H9 (cell line): ENCODE measurements at places on chromosomes 12 and 14. TPM values are rescaled to one million over a fixed set of nuclear protein-coding genes. Genes with fewer than 3 reads are reported as not detected.
A peak's percentile ranks its signal among the peaks of the same experiment; 100 is the strongest.

- DNase-seq = no peak
These were observed 130.7 kb downstream of the DIO2 start for GRCh38 chr14:80080601-80081000.

- no peak for DNase-seq
These were observed 100.7 kb downstream of the ELK3 start for GRCh38 chr12:96294831-96295230.

GRCh38 chr14:50860478-50861086 lies 11.3 kb upstream of the ABHD12B start:
- peak; percentile 84 for DNase-seq

DNA sequence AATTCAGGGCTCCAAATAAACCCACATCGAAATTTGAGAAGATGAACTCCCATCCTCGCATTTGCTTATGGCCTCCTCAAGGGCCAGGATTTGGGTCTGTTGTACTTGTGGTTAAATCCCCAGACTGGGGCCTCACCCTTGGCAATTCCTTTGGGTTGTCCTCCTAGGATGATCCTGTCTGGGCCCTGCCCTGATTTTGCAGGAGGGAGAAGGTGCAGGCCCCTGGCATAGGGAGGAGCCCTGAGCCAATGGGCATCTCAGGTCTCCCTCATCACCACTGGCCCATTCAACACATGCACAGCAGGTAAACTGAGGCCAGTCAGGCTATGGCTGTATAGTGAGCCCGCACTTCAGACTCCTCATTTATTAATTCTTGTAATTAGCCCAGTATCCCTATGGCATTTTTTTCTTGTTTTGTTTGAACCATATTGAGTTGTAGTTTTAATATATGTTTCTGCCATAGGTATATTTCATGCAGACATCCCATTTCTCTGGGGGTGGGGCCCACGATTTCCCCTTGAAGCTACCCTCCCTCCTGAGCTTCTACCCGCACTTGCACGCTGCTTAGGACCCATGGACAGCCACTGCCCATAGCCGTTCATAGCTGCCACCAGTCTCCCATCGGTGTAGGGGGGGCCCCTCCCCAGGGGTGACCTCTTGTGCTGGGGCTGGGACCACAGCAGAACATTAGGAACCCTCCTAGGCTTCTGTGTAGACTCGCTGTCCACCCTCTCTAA lies 67.1 kb upstream of the DDX11 start:
- no peak for DNase-seq

GRCh38 chr14:53824061-53824460 lies 132.6 kb downstream of the BMP4 start:
- DNase-seq = no peak

GRCh38 chr14:68817506-68818212 lies 24.8 kb upstream of the ZFP36L1 start:
- no peak for DNase-seq

- no peak for DNase-seq
These were observed 8.3 kb downstream of the ABHD4 start for GRCh38 chr14:22606380-22606779.

DNA sequence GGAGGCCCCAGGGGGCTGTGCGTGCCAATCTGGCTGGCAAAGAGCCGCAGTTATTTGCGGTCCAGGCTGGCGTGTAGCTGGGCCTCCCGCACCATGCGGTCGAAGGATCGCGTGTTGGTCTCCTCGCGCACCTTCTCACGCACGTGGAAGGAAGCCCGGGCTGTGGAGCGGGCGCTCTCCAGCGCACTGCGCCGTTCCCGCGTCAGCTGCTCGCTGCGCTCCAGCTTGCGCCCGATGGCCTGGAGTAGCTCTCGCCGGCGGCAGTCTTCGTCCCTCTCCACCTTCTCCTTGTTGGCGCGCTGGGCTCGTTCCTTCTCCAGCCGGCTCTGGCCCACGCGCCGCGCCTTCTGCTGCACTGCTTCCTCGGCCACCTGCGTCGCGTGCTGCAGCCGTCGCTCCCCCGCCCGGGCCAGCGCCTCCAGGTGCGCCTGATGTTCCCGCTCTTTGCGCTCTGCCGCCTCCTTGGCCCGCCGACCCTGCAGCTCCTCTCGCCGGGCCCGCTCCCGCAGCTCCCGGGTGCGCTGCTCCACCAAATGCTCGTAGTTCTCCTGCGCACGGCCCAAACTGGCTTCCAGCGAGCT lies 3.1 kb downstream of the CCDC177 start:
- peak; percentile 70 for DNase-seq

GRCh38 chr14:91218014-91218413 lies 26.5 kb downstream of the GPR68 start:
- DNase-seq = no peak

DNA sequence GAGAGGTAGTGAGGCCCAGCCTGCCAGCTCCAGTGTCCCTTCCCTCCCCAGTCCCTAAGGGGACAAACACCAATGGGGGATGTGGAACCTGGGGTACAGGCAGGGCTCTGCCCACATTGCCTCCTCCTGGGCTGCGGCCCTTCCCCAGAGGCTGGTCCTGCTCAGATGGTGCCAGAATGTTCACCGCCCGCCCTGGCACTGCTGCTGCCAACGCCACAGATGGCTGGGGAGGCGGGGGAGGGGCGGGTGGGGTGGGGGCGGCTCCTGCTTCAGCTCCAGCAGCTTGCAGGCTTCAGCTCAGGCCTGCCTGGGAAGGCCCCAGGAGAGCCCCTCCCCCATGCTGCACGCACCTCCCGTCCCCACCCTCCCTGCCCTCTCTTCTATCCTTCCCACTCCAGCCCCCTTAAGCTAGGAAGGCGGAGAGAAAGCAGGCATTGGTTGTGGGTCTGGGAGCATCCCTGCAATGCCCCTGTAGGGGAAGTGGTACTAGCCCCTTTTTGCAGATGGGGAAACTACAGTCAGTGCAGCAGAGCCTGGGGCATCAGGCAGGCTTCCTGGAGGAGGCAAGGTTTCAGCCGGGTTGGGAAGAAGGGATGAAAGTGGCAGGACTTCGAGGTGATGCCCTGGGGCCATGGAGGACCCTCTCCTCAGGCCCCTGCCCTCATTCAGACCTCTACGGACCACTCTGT lies 2.0 kb upstream of the BEGAIN start:
- no peak for DNase-seq

Gene TMEM52B
- total RNA-seq = not detected in 2 replicates

Gene CLEC1B
- not detected in 2 replicates for total RNA-seq

Gene SLC10A1
- total RNA-seq = not detected in 2 replicates

Gene BCDIN3D
- 3.3 and 3.5 TPM in 2 replicates for total RNA-seq

Gene RNASE2
- total RNA-seq = not detected in 2 replicates

Gene DIABLO
- total RNA-seq = 70.0 and 74.6 TPM in 2 replicates

Gene HSPB8
- total RNA-seq = 3.0 and 3.2 TPM in 2 replicates

Gene TTLL5
- 35.7 and 40.1 TPM in 2 replicates for total RNA-seq
